ENCODE measurements at places on chromosomes 6 and 20.

GRCh38 chr20:17029698-17030097 lies 197.1 kb upstream of the PCSK2 start:
- no peak for DNase-seq

- no peak for DNase-seq
These were observed 52.2 kb downstream of the JARID2 start for GRCh38 chr6:15297895-15298590.

GRCh38 chr6:160041608-160042007 lies 72.7 kb downstream of the IGF2R start:
- DNase-seq: no peak

DNA sequence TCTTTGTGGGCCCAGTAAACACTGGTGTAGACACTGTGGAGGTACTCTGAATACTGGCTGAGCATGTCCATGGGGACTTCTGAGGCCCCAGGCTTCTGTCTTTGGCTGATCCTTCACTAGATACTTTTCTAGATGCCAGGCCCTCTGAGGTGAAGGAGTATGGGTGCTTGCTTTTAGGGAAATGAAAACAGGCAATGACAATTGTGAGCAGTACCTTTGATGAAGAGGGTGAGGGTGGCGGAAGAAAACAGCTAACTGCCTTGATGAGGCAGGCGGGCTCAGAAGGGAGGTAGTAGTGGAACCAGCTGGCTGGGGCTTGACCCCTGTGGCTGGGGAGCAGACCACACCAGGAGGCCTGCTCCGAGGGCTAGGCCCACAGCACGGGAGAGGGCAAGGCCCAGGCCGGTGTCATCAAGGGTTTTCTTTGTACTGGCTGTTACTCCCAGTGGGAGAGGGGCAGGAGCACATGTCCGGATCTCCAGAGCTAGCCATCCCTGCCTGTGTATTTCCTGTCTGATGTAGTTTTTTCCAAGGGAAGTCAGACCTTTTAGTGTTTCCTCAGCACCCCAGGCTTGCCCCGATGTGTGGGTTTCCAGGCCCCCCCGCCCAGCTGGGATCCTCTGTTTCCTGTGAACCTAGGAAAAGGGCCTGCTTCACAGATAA lies 3.9 kb downstream of the PLCG1 start:
- no peak for DNase-seq

DNA sequence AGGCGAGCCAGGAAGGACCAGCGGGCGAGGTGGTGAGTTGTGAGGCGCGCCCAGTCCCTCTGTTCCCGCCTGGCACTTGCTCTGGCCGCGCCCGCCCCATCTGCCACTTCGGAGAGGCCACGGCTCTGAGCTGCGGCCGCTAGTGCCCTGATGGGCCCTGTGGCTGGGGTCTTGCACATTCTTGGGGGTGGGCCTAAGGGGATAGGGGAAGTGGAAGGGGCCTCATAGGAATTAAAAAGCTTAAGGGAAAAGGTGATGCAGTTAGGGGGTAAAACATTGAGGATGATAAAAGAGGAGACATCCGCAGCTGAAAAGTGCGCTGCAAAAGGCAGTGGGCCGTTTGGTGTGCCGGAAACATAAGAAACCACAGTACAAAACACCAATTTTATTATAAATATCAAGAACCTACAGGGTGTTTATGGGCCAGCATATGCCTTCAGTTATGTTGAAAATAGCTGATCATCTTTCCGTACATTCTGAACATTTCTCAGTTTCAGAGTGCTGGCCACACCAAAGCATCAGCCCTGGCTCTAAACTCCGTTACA lies 1.1 kb upstream of the PSMB8 start:
- no peak for DNase-seq

GRCh38 chr20:53138454-53139262 lies 166.5 kb downstream of the TSHZ2 start:
- no peak for DNase-seq

DNA sequence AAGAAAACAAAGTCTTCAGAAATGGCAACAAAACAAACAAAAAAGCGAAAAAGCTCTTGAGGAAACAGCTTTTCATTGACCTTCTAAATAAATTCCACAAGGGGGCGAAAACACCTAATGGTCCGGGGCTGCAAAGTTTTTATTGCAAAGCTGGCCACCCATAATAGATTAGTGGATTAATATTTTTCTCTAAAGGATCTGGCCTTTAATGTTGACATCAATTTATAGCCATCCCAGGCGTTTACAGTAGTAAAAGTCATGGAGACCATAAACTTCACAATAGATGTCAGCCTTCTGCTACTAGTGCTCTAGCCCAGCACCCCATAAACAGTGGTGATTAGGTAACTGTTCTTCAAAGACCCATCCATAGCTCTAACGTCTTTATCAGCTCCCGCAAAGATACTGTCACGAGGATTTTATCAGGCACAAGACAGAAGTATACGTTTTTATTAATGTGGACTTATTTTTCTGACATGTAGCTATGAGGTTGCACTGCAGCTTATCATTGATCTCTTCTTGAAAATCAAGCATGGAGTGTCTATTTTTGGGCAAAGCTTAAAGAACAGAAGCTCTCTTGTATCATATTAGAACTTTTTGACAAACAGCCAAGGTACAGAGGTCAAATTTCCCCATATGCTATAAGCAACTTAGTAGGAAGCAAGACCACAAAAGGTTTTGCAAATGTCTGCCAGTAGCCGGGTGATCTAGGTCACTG lies 4.7 kb downstream of the CITED2 start:
- no peak for DNase-seq

DNA sequence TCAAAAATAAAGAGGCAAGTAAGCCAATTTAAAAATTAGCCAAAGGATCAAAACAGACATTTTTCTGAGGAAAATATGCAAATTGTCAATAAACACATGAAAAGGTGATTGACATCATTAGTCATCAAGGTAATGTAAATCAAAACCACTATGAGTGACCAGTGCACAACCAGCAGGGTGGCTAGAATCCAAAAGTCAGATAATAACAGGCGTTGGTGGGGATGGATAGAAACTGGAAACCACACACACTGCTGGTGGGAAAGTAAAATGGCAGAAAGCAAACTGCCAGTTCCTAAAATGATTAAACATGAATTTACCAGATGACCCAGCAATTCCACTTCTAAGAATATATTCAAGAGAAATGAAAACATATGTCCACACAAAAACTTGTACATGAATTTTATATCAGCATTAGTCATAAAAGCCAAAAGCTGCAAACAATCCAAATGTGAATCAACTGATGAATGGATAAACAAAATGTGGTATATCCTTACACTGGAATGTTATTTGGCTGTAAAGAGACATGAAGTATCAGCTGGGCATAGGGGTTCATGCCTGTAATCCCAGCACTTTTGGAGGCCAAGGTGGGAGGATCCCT lies 74.8 kb upstream of the MBOAT1 start:
- no peak for DNase-seq

- DNase-seq: no peak
These were observed 168.0 kb downstream of the HDGFL1 start for GRCh38 chr6:22737331-22737730.

- DNase-seq: peak; percentile 33
These were observed 139.1 kb downstream of the KIF16B start for GRCh38 chr20:16434062-16434664.

GRCh38 chr6:32291543-32291942 lies 67.7 kb upstream of the NOTCH4 start:
- DNase-seq: no peak

DNA sequence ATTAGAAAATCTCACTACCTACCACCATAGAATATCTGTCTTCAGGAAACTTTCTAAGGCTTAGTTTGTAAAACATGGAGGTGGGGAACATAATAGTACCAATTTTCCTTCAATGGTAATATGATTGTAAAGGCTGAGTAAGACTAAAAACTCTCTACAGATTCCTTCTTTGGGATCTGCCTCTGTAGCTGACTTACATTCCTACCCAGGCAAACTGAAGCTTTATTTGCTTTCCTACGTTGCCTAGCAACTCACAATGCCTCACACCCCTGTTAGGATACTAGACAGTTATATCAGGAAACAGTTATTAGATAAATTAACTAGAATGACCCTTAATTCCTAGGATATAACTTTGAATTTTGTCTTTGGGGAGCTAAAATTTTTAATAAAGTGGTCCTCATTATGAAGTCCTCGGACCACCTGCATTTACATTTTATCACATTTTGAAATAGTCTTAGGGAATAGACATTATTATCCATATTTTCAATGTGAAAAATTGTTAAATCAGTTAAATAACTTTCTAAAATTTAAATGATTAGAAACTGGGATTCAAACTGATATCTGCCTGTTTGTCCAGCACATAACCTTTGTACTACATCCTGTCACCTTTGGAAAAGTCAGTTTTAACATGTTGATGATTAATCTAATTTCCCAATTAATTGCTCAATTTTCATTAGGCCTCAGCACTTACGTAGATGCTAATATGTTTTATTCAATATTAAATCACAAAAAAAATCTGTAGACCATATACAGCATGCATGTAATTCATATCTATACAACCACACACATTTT lies 591.4 kb downstream of the RNF144B start:
- DNase-seq: no peak

- DNase-seq: no peak
These were observed 90.0 kb upstream of the MC3R start for GRCh38 chr20:56158489-56158888.

DNA sequence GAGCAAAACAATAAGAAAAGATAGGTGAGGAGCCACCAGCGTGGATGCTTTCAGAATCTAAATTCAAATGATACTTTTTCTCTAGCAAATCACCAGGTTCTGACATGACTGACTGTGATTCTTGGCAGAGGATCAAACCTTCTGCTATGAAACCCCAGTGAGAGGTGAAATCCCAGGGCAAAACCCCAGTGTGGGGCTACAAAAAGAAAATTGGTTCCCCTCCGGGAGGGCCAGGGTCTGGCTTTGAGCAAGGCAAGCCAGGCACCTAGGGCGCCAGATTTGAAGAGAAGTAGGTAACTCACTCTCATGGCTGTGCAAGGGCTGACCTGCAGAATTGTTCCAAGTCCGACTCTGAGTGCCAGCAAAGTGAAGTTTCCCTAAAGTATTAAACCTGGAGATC lies 20.2 kb upstream of the RALGAPA2 start:
- no peak for DNase-seq

GRCh38 chr6:95519228-95520037 lies 57.9 kb upstream of the MANEA start:
- no peak for DNase-seq

DNA sequence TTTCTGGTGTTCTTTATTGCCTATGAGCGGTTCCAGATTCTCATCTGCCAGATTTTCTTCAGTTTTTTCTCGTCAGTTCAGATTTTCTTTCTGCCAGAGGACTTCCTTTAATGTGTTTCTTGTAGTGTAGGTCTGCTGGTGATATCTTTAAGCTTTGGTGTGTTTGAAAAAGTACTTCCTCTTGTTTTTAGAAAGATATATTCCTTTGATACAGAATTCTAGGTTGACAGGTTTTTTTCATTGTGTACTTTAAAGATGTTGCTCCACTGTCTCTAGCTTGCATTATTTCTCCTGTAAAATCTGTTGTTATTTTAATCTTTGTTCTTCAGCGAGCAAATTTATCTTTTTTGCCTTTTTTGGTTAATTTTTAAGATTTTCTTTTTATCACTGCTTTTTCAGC lies 36.9 kb downstream of the ASXL1 start:
- DNase-seq: no peak

GRCh38 chr20:25058051-25058846 lies at the start of gene ACSS1:
Gene ACSS1 (minus strand): TSS chr20:25058139. CDS start chr20:25058102, 37 bp downstream.
- peak; percentile 22 for DNase-seq

DNA sequence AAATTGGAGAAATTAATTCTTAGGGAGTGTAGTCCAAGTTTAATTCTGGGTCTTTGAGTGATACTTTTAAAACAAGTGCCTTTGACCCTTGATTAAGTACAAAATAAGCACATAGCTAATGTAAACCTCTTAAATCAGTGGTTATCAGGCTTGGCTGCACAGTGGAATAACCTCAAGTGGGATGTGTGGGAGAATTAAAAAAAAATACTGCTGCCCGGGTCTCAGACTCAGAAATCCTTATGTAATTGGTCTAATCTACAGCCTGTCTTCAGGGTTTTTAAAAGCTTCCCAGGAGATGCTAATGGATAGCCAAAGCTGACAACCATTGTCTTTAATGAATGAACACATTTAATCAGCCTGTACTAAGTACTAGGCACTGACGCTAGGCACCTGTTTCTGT lies 28.5 kb upstream of the TMEM14A start:
- no peak for DNase-seq

GRCh38 chr6:21390532-21391213 lies 202.9 kb upstream of the SOX4 start:
- DNase-seq: no peak

- DNase-seq: no peak
These were observed 15.7 kb downstream of the ATP9A start for GRCh38 chr20:51752343-51752951.

GRCh38 chr6:89385846-89386245 lies 26.2 kb downstream of the RRAGD start:
- DNase-seq: no peak

DNA sequence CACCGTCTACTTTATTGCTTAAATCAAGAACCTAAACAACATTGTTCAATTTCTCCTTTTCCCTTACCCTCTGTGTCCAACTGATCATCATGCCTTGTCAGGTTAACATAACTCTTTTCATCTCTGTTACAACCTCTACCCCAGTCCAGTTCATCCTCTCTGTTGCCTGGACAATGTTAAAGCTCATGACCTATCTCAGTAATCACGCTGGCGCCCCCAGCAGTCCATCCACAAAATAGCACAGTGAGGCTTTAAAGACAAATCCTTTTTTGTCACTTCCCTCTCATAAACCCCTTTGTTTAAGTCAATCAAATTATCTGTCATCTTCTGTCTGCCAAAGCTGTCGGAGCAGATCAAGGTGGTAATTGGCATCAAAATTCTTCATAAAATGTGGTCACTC lies 140.1 kb downstream of the QKI start:
- peak; percentile 35 for DNase-seq

DNA sequence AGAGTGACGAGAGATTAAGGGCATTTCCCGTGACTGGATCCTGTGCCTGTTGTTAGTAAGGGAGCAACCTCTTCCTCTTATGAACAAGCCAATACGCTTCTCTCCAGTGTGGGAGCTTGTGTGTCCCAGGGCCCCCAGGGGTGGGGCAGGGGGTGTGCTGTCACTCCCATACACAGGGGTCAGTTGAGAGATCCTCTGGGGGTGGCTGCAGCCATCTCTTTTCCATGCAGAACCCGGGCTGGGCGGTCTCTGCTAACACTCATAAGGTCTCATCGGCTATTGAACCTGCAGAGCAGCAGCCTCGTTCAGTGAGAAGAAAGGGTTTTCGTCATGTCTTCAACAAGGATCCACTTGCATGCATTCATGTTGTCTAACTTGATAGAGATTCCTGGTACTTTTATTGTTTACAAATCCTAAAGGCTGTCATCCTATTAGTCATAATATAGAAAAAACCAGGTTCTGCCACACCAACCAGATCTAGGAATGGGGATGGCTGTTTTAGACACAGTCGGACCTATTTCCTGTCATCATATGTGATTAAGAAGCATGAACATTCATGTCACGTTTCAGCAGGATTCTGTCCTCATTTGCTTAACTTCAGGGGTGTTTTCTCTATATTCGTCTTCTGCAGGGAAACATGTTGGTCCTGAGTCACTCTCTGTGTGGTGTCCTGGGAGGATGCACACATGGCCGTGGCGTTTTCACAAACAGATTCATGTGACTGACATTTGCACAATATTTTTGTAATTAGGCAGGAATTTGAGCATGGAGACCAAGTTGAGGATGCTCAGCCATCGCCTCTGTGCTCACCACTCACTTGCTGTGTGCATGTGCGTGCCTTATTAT lies 13.3 kb upstream of the THBS2 start:
- DNase-seq: no peak
